ENCODE measurements at places on chromosomes 11 and 22.

GRCh38 chr22:46003271-46004091 lies 26.5 kb upstream of the WNT7B start:
- DNase-seq: no peak

DNA sequence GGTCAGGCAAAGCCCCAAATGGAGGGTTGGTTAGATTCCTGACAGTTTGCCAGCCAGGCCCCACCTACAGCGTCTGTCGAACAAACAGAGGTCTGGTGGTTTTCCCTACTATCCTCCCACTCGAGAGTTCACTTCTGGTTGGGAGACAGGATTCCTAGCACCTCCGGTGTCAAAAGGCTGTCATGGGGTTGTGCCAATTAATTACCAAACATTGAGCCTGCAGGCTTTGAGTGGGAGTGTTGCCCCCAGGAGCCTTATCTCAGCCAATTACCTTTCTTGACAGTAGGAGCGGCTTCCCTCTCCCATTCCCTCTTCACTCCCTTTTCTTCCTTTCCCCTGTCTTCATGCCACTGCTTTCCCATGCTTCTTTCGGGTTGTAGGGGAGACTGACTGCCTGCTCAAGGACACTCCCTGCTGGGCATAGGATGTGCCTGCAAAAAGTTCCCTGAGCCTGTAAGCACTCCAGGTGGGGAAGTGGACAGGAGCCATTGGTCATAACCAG lies 4.7 kb upstream of the TTC36 start:
- peak; percentile 28 for DNase-seq

GRCh38 chr11:114586797-114587196 lies 8.8 kb downstream of the NXPE4 start:
- no peak for DNase-seq

- DNase-seq: peak; percentile 78
Measured at GRCh38 chr22:39316440-39317083, 2.9 kb downstream of the RPL3 start.

GRCh38 chr11:66278363-66279091 lies 552 bp downstream of the CNIH2 start:
- no peak for DNase-seq

GRCh38 chr11:1299621-1300020 lies 9.8 kb downstream of the TOLLIP start:
- DNase-seq: no peak

Data from large intestine (tissue), 12 donors.